ENCODE measurements at places on chromosomes 1 and 21. TPM values are rescaled to one million over a fixed set of nuclear protein-coding genes. Genes with fewer than 3 reads are reported as not detected.

DNA sequence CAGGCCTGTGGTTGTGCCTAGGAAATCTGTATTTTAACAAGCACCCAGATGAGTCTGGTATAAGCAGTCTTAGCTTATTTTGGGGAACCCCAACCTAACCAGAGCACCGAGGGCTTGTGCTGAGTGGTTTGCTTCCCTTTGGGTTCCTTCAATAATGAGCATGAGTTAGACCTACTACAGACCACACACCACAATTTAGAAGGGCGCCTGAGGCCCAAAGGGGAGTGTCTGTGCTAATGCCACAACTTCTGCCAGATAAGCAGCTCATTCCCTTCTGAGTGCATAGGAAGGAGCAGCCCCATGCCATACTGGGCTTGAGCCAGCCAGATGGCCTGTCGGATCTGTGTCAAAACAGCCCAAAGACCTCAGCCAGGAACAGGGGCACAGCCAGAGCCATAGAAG lies 15.4 kb upstream of the LSS start:
- no peaks in the 10 kb centered on the region for H3K4me1 ChIP-seq
- no peak for DNase-seq
- no peak overlapping the region for H3K27ac ChIP-seq
- peaks cover 3% of the 10 kb centered on the region for H3K27me3 ChIP-seq
- H3K36me3 ChIP-seq = peaks cover 4% of the 10 kb centered on the region

GRCh38 chr1:21935891-21936365 lies 1.2 kb downstream of the HSPG2 start:
- H3K27ac ChIP-seq = no peak overlapping the region
- no peaks in the 10 kb centered on the region for H3K36me3 ChIP-seq
- peaks cover 7% of the 10 kb centered on the region for H3K4me1 ChIP-seq
- H3K4me3 ChIP-seq = no peak overlapping the region
- H3K27me3 ChIP-seq = peaks cover 8% of the 10 kb centered on the region

Gene MTF2
- total RNA-seq = 129 TPM

DNA sequence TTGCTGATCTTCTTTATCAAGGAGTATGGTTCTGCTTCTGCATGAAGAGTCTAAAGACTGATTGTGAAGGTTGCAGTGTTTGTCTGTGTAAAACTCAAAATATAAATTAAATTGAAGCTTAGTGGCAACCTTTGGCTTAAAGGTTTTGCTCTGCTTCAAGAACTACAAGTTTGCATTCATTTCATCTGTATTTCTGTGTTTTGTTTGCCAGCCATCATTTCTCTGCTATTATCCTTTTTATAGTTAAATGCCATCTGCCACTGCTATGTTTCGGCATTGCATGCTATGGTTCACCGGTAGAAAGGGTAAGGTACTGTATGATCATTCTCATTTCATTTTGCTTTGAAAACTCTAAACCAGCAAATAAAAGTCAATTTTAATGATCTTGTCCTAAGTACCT lies 52.9 kb downstream of the OSBPL9 start:
- DNase-seq = no peak
- H3K27ac ChIP-seq = peak overlapping the region; percentile 28
- peaks cover 3% of the 10 kb centered on the region for H3K4me1 ChIP-seq
- H3K36me3 ChIP-seq = no peaks in the 10 kb centered on the region
- no peaks in the 10 kb centered on the region for H3K27me3 ChIP-seq
- H3K4me3 ChIP-seq = no peak overlapping the region

DNA sequence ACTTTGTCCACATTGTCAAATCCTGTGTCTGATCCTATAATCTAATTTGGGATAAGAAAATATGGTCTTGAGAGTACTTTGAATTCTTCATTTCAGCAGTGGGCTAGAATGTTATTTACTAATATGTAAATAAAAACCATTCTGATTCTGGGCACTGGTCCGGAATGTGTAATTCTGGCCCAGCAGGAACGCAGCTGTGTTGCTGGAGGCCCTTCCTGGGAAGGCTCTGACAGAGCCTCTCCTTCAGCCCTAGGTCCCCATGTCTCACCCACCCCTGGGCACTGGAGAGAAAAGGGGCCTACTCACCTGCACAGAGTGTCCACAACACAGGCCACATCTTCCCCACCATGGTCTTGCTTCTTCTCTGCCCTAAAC lies 251 bp downstream of the GPA33 start:
- H3K27me3 ChIP-seq = no peaks in the 10 kb centered on the region
- H3K36me3 ChIP-seq = no peaks in the 10 kb centered on the region
- H3K27ac ChIP-seq = no peak overlapping the region
- H3K4me1 ChIP-seq = peaks cover 5% of the 10 kb centered on the region

DNA sequence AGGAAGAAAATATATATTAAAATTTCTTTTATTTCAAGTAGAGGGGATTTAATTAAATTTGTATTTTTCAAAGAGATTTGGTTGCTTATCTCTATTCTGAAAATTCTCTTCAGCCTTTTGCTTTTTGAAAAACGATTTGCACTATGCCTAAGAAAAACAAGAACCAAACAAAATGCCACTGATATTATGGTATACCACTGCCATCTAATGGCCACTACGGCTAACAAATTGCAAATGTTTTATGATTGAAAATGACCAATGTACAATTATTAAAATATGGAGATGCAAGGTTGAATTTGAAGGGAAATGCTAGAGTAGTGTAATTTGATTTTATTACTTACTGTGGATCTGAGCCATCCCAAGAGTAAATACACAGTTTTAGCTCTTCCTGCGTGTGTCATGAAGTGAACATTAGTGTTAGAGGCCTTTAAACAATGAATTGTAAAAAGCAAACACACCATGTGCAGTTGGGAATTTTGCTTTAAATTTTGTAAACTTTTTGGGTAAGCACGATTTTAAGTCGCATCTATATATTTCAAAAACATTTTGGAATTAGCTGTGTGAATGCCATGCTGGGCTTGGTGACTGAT lies 137.4 kb upstream of the USP25 start:
- H3K27me3 ChIP-seq = no peaks in the 10 kb centered on the region
- DNase-seq = no peak
- H3K4me1 ChIP-seq = no peaks in the 10 kb centered on the region
- H3K36me3 ChIP-seq = no peaks in the 10 kb centered on the region
- H3K27ac ChIP-seq = no peak overlapping the region

Gene TMCO4
- not detected for total RNA-seq

DNA sequence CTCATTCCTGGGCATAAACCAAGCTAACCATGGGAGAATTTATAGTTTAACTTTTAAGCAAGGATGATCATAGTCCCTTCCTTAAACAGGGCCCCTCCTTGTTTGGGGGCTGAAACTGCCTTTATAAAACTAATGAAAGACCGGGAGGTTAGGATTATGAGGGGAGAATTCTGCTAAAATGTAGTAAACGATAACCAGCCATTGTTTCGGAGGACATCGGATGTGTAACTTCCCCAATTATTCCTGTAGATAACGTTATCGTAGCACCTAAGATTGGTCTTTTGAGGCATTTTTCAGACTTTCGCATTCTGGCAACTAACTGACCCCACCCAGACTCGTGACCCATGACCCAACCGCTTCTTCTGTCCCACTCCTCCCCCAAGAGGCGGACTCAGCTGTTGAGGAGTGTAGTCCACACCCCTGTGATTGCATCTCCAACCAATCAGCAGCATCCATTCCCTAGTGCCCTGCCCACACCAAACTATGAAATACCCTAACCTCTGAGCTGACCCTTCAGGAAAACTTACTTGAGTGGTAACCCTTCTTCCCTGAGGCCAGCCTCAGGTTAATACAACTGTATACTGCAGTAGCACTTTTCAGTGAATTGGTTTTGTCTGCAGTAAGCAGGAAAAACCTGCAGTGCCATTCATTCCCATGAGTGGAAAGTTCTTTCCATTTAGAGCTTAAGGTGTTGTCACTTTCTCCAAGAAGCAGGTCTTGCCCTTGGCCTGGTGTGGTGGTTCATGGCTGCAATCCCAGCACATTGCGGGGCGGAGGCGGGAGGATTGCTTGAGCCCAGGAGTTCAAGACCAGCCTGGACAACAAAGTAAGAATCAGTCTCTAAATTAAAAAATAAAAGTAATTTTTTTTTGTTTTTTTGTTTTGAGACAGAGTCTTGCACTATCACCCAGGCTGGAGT lies 823 bp upstream of the SYF2 start:
- H3K27ac ChIP-seq = no peak overlapping the region
- no peak overlapping the region for H3K4me3 ChIP-seq
- peak; percentile 80 for DNase-seq
- H3K27me3 ChIP-seq = peaks cover 4% of the 10 kb centered on the region
- H3K4me1 ChIP-seq = peaks cover 9% of the 10 kb centered on the region

Gene MRAP
- not detected for total RNA-seq

- peak overlapping the region; percentile 57 for H3K27ac ChIP-seq
- H3K36me3 ChIP-seq = peaks cover 6% of the 10 kb centered on the region
- peaks cover 31% of the 10 kb centered on the region for H3K4me1 ChIP-seq
- peaks cover 18% of the 10 kb centered on the region for H3K27me3 ChIP-seq
- H3K4me3 ChIP-seq = peak overlapping the region; percentile 89
Observed at GRCh38 chr1:29238620-29239002, 2.3 kb downstream of the PTPRU start.

Gene STIL
- total RNA-seq = 5.4 TPM

Gene ADAR
- total RNA-seq = 166 TPM

DNA sequence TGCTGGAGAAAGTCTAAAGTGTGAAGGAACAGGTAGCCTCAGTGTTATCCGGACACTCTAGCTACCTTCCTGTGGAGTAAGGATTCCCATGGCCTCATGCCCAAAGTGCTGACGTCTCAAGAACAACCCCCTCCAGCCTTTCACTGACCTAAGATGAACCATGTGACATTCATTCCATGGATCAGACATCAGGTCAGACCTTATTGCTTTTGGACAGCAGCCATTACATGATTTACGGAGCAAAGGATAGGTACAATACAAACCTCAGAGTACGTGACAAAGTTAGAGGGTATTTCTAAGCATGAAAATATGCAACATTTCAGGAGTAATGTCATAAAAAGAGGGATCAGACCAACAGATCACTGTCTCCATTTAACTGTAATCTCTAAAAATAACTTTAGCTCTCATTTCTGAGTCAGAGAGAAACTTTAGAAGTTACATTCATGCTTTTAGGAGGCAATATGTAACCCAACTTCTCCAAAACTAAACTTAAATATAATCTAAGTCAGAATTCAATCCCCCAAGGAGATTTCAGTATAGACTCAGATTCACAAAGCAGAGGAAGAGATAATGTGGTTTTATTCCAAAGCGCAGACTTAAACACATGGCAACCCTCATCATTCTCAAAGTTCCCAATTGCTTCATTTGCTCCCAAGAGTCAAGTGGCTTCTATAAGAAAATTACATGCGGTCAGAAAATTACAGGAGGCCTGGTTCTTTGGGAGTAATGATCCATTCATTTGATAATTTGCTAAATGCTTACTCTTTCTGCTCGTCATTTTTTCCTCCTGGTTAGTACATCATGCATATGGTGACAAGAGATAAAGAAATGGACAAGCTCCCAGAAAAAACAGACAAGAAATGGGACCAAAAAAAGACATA lies 280.4 kb downstream of the SETD4 start:
- no peak for DNase-seq
- no peaks in the 10 kb centered on the region for H3K4me1 ChIP-seq

DNA sequence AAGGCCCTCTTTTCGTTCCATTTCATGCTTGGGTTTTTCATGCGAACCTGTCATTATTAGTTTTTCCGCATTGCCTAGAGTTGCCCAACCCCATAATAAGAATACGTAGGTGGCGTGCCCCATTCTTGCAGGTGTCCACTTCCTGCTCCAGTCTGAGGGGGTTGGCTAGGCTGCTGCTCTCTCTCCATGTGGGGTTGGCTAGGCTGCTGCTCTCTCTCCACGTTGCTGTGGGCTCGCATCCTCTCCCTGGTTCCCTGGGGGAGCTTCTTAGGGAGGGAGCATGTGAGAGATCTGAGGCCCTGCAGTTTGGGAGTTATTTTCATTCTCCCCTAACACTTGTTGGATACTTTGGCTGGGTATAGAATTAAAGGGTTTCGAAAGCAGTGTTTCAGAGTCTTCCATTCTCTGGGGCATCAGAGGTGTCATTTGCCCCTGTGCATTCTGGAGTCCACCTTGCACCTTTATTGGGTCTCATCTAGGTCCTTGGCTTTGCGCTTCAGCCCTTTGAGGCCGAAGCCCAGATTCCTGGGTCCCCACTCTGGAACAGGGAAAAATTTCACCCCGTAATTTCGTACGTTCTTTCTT lies 8.6 kb downstream of the C1orf35 start:
- peaks cover 2% of the 10 kb centered on the region for H3K27me3 ChIP-seq
- peaks cover 18% of the 10 kb centered on the region for H3K36me3 ChIP-seq
- H3K4me1 ChIP-seq = peaks cover 16% of the 10 kb centered on the region
- no peak for DNase-seq
- H3K27ac ChIP-seq = no peak overlapping the region
- no peak overlapping the region for H3K4me3 ChIP-seq

Gene SH2D1B
- total RNA-seq = not detected

Gene C1orf115
- 30.5 TPM for total RNA-seq

Gene EDN2
- total RNA-seq = not detected

Gene IPO9
- total RNA-seq = 97.8 TPM

DNA sequence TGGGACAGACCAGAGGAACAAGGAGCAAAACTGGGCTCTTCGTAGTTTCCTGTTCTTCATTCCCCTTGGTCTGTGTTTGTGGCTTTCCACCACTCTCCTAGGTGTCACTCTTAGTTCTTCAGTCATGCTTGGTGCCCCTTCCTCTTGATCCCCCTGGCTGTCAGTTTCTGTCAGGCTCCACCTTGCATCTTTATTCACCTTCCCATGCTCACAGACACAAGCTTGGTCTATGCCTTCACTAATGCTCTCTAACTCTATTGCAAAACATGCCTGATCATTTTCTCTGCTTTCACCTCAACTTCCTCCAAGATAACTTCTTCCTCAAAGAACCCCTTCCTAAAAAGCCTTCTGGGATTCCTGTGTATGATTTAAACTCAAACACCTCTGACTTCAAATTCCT lies 122.9 kb downstream of the GLUL start:
- no peak overlapping the region for H3K27ac ChIP-seq
- H3K4me3 ChIP-seq = no peak overlapping the region
- DNase-seq = no peak
- no peaks in the 10 kb centered on the region for H3K36me3 ChIP-seq
- no peaks in the 10 kb centered on the region for H3K4me1 ChIP-seq

- no peak overlapping the region for H3K27ac ChIP-seq
- DNase-seq = no peak
- no peak overlapping the region for H3K4me3 ChIP-seq
- H3K36me3 ChIP-seq = no peaks in the 10 kb centered on the region
- H3K4me1 ChIP-seq = peaks cover 13% of the 10 kb centered on the region
Observed at GRCh38 chr1:204201348-204202040, 5.2 kb upstream of the KISS1 start.

GRCh38 chr1:17197696-17198095 lies 7.2 kb upstream of the PADI1 start:
- H3K36me3 ChIP-seq = no peaks in the 10 kb centered on the region
- no peak overlapping the region for H3K27ac ChIP-seq
- no peak overlapping the region for H3K4me3 ChIP-seq
- peaks cover 2% of the 10 kb centered on the region for H3K27me3 ChIP-seq
- DNase-seq = no peak

Gene C1orf185
- not detected for total RNA-seq

GRCh38 chr1:20431176-20431460 lies 54.9 kb downstream of the CAMK2N1 start:
- no peak overlapping the region for H3K27ac ChIP-seq
- peaks cover 22% of the 10 kb centered on the region for H3K4me1 ChIP-seq
- H3K27me3 ChIP-seq = peaks cover 10% of the 10 kb centered on the region
- no peak for DNase-seq
- H3K36me3 ChIP-seq = peaks cover 2% of the 10 kb centered on the region

All from glutamatergic neuron (in vitro differentiated cells).